Hepatocyte (in vitro differentiated cells): ENCODE measurements at places on chromosomes 3 and 15. TPM values are rescaled to one million over a fixed set of nuclear protein-coding genes. Genes with fewer than 3 reads are reported as not detected.
A peak's percentile ranks its signal among the peaks of the same experiment; 100 is the strongest.

The PARP14 gene
- 27.7 and 33.1 TPM in 2 replicates for total RNA-seq

The ZBTB47 gene
- 12.3 and 14.2 TPM in 2 replicates for total RNA-seq

The IQCF5 gene
- not detected in 2 replicates for total RNA-seq

The LMOD3 gene
- total RNA-seq, result not detected in 2 replicates

DNA sequence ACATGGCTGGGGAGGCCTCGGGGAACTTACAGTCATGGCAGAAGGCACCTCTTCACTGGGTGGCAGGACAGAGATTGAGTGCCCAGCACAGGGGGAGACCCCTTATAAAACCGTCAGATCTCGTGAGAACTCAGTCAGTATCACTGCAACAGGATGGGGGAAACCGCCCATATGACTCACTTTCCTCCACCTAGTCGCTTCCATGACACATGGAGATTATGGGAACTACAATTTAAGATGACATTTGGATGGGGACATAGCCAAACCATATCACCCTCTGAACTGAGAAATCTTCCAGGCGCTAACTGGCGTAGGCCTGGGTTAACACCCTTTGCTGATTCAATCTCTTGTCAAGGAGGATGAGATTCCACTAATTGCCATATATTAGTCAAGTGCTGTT is 392.3 kb downstream of the FEZF2 start:
- no peaks in the 10 kb centered on the region for H3K4me1 ChIP-seq
- no peak overlapping the region for H3K27ac ChIP-seq
- DNase-seq, result no peak
- H3K36me3 ChIP-seq, result no peaks in the 10 kb centered on the region
- no peak overlapping the region for H3K4me3 ChIP-seq

DNA sequence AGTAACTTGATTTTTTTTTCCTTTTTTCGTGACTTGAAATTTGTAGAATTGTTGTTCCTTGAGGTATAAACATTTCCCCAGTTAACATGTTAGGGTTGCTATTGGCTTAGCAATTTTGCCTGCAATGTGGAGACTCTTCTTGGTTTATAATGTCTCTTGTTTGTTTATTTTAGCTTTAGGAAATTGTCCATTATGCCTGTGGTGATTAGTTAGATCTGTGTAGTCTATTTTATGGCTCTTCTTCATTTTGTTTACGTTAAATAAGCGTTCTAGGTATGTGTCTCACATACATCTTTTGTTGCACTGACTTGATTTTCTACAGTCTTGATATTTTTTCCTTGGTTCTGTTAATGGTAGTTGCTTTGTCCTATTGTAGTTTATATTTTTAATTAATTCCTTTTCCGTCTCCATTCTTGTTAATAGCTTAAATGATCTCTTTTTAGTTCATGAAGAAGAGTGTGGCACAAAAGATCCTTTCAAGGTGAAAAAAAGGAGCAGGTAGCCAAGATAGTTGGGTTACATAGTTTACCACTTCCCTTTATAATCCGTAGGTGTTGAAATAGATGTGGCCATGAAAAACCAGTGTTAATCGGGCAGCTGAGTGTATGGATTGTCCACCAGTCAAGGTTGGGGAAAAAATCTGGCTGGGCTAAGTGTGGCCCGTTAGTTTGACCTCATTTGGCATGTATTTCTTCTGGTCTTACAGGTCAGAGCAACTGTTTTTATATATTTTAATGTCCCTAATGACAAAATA is 12.1 kb downstream of the IQGAP1 start:
- no peaks in the 10 kb centered on the region for H3K36me3 ChIP-seq
- no peaks in the 10 kb centered on the region for H3K27me3 ChIP-seq
- H3K4me3 ChIP-seq, result no peak overlapping the region
- no peak for DNase-seq
- H3K27ac ChIP-seq, result peak overlapping the region; percentile 92

DNA sequence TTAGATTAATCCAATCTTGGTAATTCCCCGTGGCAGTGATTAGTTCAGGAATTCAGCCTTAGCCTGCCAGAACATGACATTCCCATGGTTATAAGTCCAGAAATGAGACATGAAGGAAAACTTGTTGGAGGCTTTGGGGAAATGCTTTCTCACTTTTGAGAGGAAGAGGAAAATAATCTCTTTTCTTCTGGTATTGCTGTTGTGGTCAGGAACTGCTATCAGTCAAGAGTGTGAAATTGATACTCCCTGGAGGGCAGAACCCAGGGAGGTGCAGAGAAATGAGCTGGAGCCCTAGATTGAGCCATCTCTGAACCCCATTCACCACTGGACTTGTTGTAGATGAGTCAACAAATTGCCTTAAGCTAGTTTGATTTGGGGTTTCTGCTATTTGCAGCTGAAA is 38.6 kb upstream of the APH1B start:
- no peaks in the 10 kb centered on the region for H3K27me3 ChIP-seq
- no peak for DNase-seq
- H3K27ac ChIP-seq, result no peak overlapping the region
- H3K4me3 ChIP-seq, result no peak overlapping the region
- H3K36me3 ChIP-seq, result no peaks in the 10 kb centered on the region

- no peaks in the 10 kb centered on the region for H3K36me3 ChIP-seq
- peak; percentile 30 for DNase-seq
- H3K27ac ChIP-seq, result no peak overlapping the region
Measured at GRCh38 chr3:54120657-54121413, 1.5 kb upstream of the CACNA2D3 start.

DNA sequence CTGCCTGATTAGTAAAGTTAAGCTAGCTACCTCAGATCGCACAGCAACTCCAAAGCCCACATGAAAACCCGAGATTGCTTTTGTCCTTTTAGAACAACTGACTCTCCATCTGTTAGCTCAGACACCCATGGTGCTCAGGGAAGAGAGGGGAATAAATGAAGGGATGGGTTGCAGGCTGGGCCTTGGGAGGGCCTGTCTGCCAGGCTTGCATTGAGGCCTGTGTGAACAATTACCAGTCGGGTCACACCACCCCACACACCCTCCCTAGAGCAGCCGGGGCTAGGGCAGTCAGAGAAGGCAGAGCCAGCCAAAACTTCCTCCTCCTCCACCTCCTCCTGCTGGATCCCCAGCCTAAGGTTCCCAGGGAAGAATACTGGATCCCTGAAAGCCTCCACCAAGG is 8.8 kb upstream of the PRKAR2A start:
- no peak for DNase-seq
- no peaks in the 10 kb centered on the region for H3K27me3 ChIP-seq
- H3K4me3 ChIP-seq, result no peak overlapping the region

DNA sequence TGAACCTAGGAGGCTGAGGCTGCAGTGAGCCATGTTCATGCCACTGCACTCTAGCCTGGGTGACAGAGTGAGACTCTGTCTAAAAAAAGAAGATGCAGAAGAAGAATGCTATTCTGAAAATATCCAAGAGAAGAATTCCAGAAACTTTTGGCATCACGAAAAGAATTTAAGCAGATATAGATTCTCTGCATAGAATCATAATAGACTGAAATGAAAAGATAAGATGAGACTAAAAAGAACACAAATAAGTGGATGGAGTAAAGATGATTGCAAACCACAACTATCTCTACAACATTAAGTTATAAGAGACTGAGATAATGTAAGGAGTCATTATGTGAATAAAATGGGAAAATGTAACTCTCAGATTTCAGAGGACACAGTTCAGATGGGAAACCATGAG is 140.7 kb upstream of the TMC3 start:
- no peaks in the 10 kb centered on the region for H3K27me3 ChIP-seq
- H3K36me3 ChIP-seq, result no peaks in the 10 kb centered on the region
- no peak for DNase-seq
